ENCODE measurements at places on chromosomes 11 and 22.
A peak's percentile ranks its signal among the peaks of the same experiment; 100 is the strongest.

DNA sequence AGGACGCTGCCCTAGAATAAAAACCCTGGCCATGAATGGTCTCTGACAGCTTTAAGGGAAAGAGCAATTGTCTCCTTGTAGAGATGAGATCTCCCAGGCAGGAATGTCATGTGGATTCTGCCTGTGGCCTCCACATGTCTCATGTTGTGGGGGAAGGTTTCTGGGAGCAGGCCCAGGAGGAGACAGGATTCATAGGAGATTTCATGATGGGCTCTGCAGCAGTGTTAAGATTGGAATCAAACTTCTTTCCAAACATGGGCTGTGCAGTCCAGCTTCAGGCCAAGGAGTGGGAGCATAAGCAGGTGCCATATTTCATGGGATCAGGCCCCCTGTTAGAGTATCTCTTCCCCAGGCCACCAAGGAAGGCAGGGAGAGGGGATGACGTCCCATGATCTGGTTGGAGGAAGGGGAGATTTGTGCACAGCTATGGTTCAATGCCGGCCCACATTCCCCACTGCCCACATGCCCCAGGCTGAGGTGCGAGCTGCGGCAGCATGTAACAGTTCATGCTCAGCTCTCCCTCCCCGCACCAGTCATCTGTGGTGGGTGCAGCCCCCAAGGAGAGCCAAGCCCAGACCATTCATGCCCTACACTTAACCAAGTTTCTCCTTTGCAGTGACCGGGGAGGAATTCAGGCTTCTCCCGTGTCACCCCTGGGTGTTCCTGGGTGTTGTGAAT is 42.5 kb downstream of the LMO1 start:
- DNase-seq = no peak

GRCh38 chr11:74611369-74611861 is 19.0 kb downstream of the POLD3 start:
- DNase-seq = no peak

DNA sequence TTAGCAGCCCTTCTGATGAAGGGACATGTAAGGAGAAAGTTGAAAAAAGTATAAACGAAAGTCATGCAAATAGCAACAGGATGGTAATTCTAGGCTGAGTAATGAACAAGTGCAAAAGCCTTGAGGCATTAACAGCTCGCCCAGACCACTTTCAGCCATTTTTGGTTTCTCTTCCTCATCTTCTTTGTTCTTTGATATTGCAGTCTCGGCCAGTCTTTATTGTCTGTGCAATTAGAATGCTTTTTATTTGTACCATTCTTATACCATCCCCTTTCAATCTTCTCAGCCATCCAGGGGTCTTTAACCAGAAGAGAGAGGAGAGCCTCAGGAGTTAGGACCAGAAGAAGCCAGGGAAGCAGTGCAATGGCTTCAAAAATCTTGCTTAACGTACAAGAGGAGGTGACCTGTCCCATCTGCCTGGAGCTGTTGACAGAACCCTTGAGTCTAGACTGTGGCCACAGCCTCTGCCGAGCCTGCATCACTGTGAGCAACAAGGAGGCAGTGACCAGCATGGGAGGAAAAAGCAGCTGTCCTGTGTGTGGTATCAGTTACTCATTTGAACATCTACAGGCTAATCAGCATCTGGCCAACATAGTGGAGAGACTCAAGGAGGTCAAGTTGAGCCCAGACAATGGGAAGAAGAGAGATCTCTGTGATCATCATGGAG is 7.3 kb downstream of the TRIM34 start:
- no peak for DNase-seq

DNA sequence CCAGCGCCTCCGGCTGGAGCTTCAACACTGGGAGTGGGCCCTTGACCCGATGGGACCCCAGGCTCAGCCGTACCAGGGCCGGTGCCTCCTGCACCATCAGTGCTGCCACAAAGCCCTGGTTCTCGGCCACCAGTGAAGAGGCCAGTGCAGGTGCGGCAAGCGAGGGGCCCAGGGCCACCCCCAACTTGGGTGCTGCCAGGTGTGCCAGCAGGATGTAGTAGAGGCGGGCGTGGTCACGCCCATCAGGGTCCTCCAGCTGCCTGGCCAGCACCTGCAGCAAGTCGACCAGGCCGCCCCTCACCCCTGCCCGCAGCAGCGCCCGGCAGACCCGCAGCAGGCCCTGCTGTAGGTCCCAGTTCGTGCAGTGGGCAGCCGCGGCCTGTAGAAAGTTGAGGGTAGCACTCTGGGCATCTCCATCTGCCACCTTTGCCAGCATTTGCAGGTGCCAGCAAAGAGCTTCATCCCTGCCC is 2.3 kb downstream of the AP5B1 start:
- no peak for DNase-seq

DNA sequence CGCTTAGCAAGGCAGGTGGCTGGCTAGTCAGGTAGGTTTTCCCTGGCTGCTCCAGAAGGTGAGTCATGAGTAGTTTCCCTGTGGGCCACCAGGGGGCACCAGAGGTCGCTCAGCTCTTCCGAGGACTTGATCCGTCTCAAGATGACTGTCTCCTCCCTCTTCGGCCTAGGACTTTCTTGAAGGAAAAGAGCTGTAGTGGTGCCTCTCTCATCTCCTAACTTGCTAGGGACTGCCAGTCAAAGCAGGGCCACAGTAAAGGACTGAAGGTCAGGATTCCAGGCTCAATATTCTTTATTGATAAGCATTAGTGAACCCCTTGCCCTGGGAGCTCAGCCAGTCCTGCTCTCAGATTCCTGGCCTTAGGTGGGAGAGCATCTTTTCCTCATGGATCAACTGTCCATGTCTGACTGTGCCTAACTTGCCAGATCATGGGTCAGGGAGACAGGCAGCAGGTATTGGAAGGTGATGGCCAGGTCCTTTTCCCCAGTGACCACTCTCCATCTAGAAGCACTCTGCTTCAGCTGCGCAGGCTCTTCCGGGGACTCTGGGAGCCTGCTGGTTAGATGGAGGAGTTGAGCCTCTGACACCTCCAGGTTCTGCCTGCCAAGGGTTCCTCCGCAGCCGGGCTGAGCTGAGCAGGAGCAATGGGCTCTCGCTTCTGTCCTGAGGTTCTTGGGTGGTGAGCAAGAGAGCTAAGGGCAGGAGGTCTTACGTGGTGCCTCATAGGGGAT is 1.9 kb downstream of the POLD4 start:
- peak; percentile 96 for DNase-seq

DNA sequence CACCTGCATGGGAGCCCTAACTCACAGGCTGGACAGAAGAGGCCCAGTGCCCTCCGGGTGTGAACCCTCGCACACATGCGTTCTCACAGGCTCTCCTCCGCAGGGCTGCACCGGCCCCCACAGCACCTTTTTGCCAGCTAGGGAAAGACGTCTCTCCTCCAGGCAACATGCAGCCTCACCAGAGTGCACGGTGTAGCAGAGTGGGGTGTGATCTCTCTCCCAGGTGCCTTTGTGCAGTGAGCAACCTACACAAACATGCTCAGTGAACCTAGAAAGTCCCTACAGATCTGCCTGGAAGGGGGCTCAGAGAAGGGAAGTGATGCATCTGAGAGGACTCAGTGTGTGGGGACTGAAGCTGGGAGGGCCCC is 3.7 kb upstream of the CARNS1 start:
- no peak for DNase-seq

- DNase-seq = no peak
These were observed 100.0 kb downstream of the NTM start for GRCh38 chr11:131470216-131470925.

DNA sequence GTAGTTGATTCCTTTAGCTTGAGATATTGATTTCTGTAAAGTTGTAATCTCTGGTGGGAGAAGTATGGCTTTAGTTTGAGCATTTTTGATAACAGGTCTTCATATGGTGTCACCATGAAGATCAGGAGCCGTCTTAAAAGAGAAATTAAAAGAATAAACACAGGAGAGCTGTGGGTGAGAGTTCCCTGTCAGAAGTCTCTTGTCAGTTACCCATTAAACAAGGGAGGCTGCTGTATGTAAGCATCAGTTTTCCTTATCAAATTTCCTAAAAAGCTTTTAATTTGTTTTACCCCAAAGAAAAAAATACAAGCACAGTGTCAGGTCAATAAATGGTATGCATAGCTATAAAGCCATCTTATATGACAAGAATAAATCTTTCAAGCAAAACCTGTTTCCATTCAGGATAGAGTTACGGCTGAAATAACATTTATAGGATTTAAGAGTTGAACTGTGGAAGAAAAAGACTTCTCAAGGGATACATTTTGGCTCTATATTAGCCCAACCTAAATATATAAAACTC is 767.5 kb downstream of the JRKL start:
- no peak for DNase-seq

DNA sequence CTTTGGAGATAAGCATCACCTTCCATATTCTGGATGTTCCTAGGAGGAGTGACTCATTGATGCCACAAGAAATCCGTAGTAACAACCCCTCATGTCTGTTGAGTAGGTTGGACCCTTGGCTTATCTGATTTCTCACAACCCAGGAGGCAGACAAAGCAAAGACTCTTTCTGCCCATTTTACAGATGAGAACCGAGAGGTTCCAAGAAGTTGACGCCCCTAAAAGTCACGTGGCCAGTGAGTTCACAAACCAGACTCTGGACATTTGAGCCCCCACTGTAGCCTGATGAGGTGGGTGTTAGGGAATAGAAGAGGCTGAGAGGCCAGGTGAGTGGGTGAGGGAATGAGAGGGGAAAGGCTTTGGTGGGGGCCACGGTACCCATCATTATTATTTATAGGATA is 70.3 kb downstream of the TSPAN18 start:
- DNase-seq = no peak

GRCh38 chr11:3950996-3951660 is 95.7 kb downstream of the STIM1 start:
- no peak for DNase-seq

DNA sequence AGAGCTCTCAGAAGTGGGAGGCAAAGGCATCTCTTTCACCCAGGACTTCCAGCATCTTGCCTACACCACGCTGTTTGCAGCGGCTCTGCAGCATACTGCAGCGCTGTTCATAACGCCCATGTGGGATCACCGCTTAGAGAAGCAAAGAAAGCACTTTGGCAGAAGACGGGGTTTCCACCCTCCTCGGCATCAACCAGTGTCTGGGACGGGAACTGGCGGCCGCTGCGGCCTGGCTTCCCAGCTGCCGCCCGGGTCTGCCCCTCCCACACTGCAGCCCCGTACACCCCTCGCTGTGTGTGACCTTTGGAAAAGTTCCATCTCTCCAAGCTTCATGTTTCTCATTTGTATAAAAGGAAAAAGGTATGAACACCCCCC is 545 bp upstream of the TIRAP start:
- DNase-seq = peak; percentile 39

- DNase-seq = no peak
These were observed 6.6 kb upstream of the NLRP10 start for GRCh38 chr11:7971846-7972245.

DNA sequence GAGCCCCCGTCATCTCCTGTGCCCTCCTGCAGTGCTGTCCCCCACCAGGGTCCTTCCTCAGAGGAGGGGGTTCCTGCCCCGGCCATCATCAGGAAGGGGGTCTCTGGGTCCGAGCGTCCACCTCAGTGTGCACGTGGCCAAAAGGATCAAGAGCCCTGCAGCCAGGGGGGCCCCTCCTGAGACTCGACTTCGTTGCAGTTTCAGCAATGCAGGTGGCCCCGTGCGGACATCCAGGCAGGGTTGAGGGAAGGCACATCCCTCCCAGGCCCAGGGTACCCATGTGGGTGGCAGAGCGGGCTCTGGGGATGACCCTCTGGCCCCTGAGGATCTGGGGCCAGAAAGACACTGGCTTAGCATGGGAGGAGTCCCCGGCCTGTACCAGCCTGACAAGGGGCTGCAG is 41.3 kb downstream of the LRP5 start:
- no peak for DNase-seq

DNA sequence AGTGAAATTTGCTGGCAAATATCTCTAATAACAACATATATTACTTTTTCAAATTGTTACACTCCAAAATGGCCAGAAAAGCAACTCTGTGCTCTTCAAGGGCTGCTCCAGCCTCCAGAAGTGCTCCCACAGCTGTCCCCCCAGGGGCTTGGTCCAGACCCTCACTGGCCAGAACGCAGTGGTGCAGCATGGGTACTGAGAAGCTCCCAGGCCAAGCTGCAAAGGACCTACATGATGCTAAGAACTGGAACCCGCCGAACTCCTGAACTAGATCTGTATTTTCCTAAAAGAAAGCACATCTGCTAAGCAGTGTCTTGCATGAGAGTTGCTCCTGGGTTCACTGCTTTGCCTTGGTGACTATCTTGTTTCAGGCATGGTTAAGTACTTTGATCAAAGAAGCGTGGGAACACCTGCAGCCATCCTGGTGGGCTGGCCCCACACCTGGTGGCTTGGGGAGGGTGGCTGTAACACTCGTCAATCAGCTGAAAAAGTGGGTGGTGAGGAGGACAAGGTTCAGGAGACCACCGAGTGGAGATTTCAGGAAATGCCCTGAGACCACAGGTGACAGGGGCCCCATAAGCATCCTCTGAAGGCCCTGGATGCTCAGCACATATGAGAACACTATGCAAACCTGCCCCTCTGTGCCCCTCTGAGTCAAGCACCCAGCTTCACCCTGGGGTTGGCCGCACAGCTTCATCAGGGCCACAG is 72.7 kb upstream of the PITPNB start:
- no peak for DNase-seq

DNA sequence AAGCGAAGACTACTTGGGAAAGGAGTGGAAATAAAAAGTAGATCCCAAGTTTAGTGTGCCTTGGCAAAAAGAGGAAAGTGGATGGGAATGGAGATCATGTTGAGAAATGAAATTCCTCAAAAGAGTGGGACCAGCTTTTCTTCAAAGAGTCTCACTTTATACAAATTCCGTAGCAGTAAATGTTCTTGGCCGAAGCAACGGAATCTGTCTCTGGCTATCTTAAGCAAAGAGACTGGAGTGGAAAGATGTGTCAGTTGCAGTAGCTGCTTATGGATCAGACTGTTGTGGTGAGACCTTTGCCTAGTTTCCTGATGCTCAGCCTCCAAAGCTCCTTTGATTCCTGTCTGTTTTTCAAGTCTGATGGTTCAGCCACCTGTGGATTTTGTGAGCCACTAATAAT is 73.6 kb downstream of the CSTPP1 start:
- no peak for DNase-seq

- no peak for DNase-seq
These were observed 775 bp downstream of the LPXN start for GRCh38 chr11:58574881-58575280.

DNA sequence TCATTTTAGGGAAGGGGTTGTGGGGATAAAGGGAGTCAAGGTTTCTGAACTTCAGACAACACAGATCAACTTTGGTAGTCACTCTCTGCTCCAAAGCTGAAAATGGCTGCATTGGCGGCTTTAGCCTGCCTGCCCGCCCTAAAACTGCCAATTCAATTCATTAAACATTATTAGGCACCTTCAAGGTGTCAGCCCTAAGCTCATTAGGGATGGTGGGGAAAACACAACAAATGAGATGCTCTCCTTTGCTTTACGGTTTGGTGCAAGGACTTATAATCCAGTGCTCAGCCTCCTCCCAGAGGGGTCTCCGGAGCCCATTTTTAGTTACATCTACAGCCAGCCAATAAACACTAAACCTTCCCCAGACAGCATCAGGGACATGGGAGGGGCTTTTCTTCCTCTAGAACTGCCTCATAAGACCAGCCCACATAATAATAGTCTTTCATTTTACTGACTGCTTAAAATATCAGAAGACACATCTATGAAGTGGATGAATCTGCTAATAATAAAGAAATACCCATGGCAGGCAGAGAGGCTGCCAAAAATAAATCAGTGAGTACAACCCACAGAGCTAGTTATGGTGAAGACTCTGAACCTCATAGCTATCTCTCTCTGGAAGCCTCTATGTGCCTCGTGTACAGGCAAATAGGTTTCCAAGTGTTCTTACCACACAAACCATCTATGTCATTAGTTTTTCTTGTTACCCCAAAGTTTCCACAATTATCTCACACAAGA is 102.8 kb upstream of the NCAM1 start:
- DNase-seq = no peak

Data from HuH-7.5 (cell line).